Cardiac muscle cell (in vitro differentiated cells and primary cell): ENCODE measurements at places on chromosomes 12 and 14. TPM values are rescaled to one million over a fixed set of nuclear protein-coding genes. Genes with fewer than 3 reads are reported as not detected.

DNA sequence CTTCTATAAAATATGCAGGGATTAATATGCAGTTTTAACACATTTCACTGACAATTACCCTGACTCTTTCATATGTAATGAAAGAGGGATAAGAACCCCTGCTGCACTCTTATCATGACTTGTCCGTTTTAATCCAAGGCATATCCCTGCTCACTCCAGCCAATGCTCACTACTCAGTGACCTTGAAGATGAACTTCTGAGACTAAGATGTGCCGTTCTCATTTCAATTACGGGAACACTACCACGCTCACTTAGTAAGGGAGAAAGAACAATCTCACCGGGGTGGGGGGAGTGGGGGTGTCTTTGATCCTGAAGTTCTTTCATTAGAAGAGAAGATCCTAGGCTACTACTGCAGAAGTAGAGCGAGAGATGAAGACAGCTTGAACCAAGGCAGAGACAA is 50.5 kb downstream of the PKP2 start:
- DNase-seq, result no peak

Gene BBS10
- 11.5 and 13.7 TPM in 2 replicates for total RNA-seq

DNA sequence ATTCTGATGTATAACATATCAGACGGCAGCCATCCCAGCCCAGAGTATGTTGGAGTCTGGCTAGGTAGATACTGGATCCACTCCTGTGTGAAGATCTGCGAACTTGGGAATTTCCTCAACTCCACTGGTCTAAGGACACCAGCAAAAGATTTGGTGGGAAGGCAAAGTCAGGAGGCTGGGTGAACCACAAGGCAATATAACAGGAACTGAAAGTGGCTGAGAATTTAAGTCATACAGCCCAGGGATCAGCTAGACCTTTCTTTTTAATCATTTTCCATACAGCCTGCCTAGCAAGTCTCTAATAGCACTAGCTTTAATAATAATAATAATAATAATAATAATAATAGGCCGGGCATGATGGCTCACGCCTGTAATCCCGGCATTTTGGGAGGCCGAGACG is 34.8 kb downstream of the BRAP start:
- no peak for DNase-seq

Gene GUCY2C
- total RNA-seq, result not detected in 2 replicates

Gene CLEC6A
- total RNA-seq, result 0.21 TPM in 1 of 2 replicates, not detected in the other

DNA sequence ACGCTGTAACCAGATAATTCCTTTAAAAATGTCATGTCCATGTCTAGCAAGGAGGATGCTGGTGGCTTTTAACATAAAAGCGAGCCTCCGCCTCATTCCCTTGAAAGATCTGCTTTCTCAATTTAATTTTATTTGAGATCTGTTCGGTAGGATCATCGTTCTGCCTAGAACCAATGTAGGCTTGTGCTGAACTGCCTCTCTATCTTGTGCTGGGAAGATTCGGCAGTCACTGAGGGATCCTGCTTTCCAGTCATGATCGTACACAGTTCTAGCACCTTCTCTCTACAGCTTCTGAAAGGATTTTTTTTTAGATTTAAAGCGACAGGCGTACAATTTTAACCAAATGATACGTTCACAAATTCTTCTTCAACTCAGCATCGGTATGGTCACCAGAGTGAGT is 54.3 kb downstream of the PEBP1 start:
- DNase-seq, result peak; percentile 15

DNA sequence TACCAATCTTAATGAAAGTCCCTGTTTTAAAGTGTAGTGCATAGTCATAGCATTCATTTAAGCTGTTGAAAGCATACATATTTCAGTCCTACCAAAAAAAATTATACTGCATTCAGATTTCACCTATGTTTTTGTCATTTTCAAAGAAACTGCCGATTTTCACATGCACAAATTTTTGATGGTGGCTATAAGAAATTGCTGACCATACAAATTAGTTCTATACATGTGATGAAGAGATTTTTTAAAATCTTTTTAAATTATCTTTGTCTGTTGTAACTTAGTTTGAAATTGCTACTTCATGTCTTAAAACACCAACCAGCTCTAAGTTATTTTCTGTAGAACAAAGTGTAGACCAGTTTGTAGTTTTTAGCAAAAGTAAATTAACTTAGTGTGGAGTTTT is 3.5 kb upstream of the GTF2A1 start:
- DNase-seq, result no peak

Gene PMEL
- 9.0 and 11.3 TPM in 2 replicates for total RNA-seq

- no peak for DNase-seq
These were observed 129.0 kb upstream of the BCL2L14 start for GRCh38 chr12:11941606-11942337.

Gene GLIPR1
- total RNA-seq, result 0.03 and 0.53 TPM in 2 replicates

DNA sequence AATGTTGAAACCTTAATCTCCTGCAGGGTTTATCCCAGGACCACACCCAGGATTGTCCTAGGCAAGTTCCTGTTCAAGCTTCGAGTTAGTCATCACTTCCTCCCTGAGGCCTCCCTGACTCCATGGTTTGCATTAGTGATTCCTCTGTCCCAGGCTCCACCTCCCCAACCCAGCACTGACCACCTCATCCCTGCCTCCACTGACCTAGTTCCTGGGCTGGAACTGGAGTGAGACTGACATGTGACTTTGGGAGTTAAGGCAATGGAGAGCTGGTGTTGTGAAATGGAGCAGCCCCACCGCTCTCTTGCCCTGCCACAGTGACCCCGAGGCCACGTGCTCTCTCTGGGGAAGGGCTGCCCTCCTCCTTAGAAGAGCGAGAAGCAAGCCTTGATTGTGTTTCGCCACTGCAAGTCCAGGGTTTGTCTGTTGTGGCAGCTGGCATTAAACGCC is 15.8 kb upstream of the DTX1 start:
- no peak for DNase-seq

- DNase-seq, result no peak
These were observed 23.9 kb upstream of the SMOC1 start for GRCh38 chr14:69855180-69855832.

DNA sequence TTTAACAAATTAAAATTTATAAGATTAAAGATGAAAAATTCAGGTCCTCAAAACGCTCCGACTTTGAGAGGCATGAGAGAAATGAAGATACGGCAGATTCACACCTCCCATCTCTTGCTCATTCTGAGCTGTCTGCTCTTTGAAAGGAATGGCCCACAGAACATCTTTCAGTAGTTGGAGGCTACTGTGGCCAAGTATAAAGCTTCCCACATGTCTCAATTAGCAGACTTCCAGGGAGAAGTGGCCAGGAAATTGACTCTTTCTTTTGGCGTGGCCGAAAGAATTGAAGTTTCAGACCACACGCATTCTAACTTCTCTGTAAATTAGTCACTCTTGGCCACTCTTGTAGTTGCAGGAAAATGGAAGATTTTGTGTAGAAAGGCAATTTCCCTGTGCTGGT is 129.2 kb downstream of the DIP2B start:
- DNase-seq, result no peak

DNA sequence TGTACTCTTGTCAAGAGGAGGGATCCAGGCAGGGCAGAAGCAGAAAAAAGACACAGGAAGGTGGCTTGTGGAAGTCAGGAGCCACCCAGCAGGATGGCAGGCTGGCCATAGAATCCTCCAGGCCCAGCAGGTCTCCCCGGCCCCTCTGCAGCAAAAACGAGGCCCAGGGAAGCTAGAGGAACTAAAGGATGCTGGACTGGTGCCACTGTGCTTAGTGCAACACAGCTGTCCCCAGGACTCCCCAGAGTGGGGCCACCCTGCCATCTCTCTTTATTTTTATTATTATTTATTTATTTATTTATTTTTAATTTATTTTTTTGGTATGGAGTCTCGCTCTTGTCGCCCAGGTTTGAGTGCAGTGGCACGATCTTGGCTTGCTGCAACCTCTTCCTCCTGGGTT is 54.1 kb downstream of the PITPNM2 start:
- DNase-seq, result no peak
